ENCODE measurements at places on chromosomes 2 and 18.

DNA sequence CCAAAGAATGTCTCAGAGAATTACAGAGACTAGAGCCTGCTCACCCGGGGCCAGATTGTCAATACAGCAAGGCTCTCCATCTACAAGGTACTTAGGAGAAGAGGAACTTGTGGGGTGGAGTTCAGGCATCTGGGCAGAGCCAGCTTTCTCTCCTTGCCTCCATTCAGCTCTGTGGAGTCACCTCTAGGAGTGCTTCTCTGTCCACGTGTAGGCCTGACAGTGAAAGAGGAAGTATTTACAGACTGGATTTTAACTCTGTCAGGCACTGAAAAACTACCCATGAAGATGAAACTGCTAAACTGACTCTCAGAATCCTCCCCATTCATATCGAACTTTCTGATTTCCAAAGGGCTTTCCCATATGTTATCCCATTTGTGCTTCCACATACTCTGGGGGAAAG lies 315.6 kb downstream of the SETBP1 start:
- DNase-seq = no peak

GRCh38 chr2:27282892-27283291 lies 663 bp downstream of the TRIM54 start:
- no peak for DNase-seq

DNA sequence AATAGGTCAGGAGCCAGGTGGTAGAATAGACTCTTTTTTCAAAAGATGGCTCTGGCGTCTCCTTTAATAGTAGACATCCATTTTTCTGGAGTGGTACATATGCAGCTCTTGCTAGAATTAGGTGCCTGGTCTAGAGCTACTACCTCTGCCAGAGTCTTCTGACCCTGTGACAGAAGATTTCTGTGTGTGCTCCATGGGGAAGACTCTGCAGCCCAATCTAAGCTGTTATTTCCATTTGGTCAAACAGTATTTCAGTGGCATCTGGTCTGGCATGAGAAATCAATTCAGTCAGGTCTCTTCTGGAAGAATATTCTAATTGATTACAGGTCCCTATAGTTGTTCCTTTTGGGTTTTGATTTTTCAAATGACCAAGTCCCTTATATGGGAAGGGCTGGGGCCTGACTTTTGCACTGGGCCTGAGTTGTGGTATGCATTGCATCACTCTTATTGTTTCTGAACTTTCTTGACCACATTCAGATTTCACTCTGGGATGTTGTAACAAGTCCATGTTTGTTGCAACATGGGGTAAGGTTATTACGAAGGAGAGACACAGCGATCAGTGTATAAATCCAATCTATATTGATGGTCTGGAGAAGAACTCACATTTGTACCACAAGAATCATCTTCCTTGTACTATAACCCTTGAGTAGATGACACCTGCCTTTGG lies 12.1 kb downstream of the MXD1 start:
- no peak for DNase-seq

GRCh38 chr18:58878640-58879039 lies 14.0 kb downstream of the ZNF532 start:
- no peak for DNase-seq

DNA sequence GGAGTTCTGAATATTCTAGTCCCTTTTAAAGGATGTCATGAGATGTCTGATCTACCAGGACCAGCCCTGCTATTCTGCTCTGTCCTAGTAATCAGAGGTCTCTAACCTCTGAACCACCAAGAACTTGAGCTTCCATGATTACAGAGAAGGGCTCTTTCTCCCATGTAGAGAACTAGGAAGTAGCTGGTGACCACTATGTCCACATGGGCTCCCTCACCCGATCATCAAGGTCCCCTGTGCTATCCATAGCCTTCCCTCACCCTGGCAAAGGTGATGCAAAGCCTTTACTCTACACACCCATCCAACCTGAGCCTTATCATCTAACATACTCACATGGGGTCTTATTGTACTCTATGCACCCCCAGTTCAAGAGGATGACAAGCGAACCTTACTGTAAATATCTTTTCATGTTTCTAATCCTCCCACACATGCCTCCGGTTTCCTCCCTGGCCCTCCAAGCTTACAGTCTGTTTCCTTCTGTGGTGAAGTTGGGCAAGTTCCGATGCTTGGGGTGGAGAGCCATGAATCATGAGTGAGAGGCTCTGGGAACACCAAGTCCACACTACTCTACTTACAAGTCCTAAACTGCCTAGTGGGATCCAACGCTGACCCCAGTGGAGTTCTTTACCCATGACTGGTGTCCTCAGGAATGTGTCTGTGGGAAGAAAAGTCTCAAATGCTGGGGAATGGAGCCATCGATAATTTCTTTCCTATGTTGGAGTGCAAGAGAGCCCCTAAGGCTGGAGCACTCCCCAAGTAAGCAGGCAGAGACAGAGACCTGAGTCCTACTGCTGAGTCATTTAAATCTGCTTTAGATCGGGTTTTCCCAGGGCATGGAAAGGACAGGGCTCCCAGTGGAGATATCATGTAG lies 73.3 kb upstream of the KLF7 start:
- DNase-seq = no peak

GRCh38 chr2:151478011-151478410 lies 68.3 kb downstream of the RIF1 start:
- no peak for DNase-seq

- DNase-seq = peak; percentile 44
Observed at GRCh38 chr2:212537726-212538304, 787 bp downstream of the ERBB4 start.

GRCh38 chr2:10919410-10919770 lies 7.7 kb downstream of the KCNF1 start:
- no peak for DNase-seq

- no peak for DNase-seq
Observed at GRCh38 chr18:13241083-13241892, 22.7 kb downstream of the LDLRAD4 start.

DNA sequence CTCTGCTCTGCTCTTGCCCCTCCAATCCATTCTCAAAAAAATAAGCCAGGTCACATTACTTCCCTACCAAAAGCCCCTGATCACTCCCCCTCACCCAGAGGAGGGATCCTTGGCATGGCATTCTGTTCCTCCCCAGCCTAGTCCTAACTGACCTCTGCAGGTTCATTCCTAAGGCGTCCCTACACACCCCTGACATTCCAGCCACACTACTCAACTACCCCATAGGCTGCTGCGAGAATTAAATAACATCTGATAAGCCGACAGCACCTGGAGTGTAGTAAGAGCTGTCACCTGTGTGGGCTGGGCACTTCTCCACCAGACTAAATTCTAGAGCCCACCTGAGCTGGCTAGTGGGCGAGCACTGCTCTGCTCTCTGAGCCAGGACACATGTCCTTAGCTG lies 44.7 kb upstream of the SLC1A4 start:
- no peak for DNase-seq

GRCh38 chr2:160505256-160505655 lies 11.6 kb upstream of the RBMS1 start:
- no peak for DNase-seq

DNA sequence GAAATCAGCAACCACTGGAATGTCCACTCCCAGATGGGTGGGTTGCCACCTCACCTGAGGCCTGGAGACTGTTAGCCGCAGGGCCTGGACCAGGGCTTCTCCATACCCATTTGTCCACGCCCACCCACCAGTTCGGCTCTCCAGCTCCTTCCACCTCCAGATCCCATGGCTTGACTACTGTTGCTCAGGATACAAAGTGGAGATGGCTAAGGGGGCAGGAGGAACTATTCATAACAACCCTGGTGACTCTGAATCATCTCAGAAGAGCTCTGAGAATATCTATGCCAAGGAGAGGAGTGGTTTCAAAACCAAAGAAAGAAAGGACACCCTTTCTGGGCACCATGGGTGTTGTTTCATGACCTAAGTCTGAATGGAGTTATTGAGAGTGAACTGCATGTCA lies 145.8 kb downstream of the LAMA3 start:
- no peak for DNase-seq

DNA sequence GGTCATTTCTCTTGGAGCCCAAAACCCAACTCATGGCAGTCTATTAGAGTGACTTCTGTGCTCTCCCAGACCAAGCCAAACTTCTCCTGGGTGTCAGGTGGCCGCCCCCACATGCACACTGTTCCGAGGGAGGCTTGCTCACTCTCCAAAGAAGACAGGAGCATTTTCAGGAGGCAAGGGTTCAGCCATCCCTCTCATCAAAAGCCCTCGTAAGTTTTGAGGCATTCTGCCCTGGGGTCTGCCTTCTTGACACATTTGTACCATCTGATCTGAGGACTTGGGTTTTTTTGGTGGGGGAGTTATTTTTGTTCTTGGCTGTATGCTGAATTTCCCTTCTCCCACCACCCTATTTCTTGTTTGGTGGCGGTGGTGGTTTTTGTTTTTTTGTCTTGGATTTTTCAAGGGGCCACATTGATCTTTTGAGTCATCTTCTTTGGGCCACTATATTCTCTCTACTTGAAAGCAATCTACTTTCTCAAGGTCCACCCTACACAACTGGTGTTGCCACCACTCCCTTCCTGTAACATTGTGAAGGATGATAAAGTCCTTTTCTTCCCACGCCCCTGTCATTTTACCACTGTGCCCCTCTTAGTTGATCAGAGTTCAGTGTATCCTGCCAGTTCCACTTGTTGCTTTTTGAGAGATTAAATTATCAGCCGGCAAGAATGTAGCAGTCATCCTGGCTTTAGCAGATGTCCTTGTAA lies 255.8 kb downstream of the CYP26B1 start:
- no peak for DNase-seq

DNA sequence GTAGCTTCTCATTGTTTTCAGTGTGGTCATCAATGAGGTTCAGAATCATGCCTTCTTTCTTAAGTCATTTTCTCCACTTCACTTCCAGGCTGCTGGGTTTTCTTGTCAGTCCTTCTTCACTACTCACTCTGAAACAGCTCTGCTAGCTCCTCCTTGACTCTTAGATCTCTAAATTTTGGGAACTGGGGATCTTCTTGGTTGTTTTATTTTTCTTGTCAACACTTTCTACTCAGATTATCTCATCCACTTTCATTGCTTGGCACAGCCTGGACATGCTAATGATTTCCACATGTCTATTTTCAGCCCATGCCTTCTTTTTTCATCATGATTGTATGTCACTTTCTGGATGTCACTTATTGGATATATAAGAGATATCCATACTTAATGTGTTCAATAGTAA lies 517.8 kb upstream of the DSEL start:
- DNase-seq = no peak

DNA sequence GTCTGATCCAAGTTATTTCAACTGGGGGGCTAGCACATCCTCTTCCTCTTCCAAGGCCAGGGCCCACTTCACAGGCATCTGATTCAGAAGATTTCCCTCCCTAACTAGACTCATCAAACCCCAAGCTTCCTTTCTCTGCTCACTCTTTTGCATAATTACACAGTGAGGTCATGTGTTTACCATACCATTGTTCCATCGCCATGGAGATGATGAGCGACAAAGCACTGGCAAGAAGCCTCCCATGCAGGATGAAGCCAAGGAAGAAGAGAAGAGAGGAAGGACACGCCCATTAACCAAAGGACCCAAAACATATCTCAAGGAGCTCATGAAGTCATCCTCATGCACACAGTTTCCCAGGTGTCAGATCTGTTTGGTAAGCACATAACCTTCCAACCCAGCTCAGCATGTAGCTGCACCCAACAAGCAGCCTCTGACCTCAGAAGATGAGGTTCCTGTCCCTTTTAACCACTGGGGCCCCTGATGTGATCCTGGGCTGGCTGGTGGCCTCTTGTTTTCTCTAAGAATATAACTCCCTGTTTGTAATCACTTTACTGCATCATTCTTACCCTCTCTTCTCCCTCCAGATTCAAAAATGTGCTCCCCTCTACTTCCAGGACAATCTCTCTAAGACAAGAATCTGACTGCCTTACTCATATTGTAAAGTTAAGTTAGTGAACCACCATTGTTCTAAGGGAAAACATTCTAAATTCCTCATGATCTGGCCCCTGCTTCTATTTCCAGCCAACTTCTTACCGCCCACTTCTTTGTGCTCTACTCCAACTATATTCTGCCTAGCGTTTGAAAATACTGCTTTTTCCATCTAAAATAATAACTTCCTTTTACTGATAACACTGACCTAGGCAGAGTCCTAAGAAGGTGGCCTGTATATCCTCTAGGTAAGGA lies 190.1 kb downstream of the TTC32 start:
- DNase-seq = no peak

DNA sequence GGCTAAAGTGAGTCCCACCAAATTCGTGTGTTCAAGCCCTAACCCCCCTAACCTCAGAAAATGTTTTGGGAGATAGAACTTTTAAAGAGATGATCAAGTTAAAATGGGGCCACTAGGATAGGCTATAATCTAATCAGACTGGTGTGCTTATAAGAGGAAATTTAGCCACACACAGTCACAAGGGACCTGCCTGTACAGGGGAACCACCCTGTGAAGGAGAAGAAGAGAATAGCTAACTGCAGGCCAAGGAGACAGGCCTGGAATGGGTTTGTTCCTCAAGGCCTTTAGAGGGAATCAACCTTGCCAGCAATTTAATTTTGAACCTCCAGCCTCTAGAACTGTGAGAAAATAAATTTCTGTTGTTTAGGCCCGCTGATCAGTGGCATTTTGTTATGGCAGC lies 36.0 kb upstream of the TANK start:
- DNase-seq = no peak

DNA sequence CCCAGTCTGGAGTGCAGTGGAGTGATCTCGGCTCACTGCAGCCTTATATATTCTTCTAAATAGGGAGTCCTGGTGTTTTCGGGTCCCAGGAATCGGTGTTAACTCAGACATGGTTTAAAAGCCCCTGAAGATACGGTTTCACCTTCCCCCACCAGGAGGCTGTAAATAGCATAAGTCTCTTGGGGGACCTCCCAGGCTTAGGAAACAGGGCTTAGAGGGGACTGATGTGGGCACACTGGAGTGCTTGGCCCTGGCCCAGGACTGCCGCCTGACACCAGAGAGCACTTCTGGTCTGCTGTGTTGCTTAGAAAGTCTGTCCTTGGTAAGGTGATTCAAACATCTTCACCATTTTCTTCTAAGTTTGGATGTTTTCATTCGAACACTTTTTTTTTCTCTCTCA lies 39.7 kb upstream of the MAP4K4 start:
- no peak for DNase-seq

DNA sequence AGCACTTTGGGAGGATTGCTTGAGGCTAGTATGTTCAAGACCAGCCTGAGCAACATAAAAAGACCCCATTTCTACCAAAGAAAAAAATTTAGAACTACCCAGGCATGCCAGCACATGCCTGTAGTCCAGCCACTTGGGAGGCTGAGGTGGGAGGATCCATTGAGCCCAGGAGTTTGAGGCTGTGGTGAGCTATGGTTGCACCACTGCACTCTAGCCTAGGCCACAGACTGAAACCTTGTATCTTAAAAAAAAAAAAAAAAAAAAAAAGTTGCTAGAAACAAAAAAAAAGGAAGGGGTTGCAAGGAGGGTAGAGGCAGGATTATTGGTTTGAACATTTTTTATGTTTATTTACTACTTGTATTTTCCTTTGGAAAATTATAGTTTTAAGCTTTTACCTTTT lies 4.8 kb downstream of the SEC11C start:
- no peak for DNase-seq
